Heart right ventricle (tissue), 16 donors: ENCODE measurements at places on chromosomes 2 and 18. TPM values are rescaled to one million over a fixed set of nuclear protein-coding genes. Genes with fewer than 3 reads are reported as not detected.

The RAD51AP2 gene
- 0.10 TPM for total RNA-seq

The GTF2A1L gene
- total RNA-seq, result not detected

The TCF7L1 gene
- 5.0 TPM for total RNA-seq

The TRABD2A gene
- 2.0 TPM for total RNA-seq

The CIB4 gene
- not detected for total RNA-seq

The NLRC4 gene
- total RNA-seq, result 0.73 TPM

The CRACDL gene
- 1.2 TPM for total RNA-seq

The C2orf78 gene
- not detected for total RNA-seq

The FBXO36 gene
- 1.4 TPM for total RNA-seq

The TNFRSF11A gene
- total RNA-seq, result 0.38 TPM

The ARPC2 gene
- total RNA-seq, result 136 TPM

The PDE11A gene
- 1.2 TPM for total RNA-seq

The STARD6 gene
- not detected for total RNA-seq

The FOXD4L1 gene
- total RNA-seq, result not detected

The ZNF397 gene
- 13.2 TPM for total RNA-seq

The AOX1 gene
- 2.4 TPM for total RNA-seq

The HJURP gene
- total RNA-seq, result not detected

The CFAP65 gene
- total RNA-seq, result not detected

The KIF5C gene
- 0.46 TPM for total RNA-seq

The RRM2 gene
- total RNA-seq, result 0.46 TPM

The BOLL gene
- 0.18 TPM for total RNA-seq

The PROKR1 gene
- total RNA-seq, result not detected

The MYOM1 gene
- total RNA-seq, result 815 TPM

The SCN9A gene
- 0.91 TPM for total RNA-seq

The MPPE1 gene
- total RNA-seq, result 33.1 TPM

The ACMSD gene
- total RNA-seq, result not detected

The ZFP36L2 gene
- total RNA-seq, result 37.8 TPM

The GALNT5 gene
- 0.39 TPM for total RNA-seq

The ANKRD36 gene
- 6.6 TPM for total RNA-seq

The GPR45 gene
- total RNA-seq, result not detected

The CAPN14 gene
- 0.25 TPM for total RNA-seq

The RAB6C gene
- not detected for total RNA-seq

The CDKL4 gene
- 0.86 TPM for total RNA-seq
